ENCODE measurements at places on chromosomes 1 and 21.

- no peak for DNase-seq
These were observed 330.6 kb downstream of the DUSP10 start for GRCh38 chr1:221411283-221411682.

DNA sequence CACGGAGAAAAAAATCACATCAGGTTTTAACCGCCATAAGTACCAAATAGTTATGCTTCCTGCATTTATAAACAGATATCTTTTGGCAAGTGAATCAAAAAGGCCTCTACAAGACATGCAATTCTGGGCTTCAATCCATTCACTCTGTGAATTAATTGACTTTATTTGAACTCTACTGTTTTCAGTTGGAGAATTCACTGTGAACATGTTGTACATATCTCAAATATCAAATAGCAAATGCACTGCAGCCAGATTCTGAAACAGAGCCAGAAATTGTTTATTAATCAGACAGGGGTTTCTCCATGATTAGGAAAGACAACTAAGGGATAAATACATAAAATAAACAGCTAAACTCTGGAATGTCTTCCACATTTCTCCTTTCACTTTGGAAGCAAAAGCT, 445.4 kb upstream of the NFIA start:
- DNase-seq: no peak

DNA sequence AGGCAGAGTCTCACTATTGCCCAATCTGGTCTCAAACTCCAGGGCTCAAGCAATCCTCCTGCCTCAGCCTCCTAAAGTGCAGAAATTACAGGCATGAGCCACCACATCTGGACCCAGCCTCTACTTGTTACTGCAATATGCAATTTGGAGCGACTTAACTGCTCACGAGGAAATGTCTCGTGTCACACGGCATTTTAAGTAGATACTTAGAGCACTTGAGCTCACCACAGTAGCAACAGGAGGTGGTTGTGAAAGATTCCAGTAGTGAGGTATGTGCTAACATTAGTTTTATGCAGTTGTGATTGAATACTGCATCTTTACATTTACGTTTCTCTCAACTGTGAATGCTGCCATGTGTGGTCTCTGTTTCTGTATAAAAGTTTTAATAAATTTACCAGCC, 5.8 kb upstream of the NDUFV3 start:
- no peak for DNase-seq

DNA sequence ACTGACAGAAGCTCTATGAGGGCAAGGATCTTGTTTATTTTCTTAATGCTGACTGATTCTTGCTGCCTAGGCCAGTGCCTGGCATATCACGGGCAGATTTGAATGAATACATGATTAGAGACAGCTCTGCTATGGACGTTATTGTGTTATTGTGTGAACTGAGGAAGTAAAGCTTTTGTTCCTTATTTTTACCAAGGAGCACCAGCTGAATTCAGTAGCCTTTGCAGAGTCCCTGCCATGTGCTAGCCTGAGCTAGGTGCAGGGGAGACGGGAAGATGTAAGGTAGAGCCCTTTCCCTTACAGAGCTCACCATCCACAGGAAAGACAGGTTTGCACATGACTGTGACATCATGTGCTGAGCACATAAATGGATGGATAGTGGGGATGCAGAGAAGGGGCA, 36.0 kb upstream of the SCMH1 start:
- no peak for DNase-seq

DNA sequence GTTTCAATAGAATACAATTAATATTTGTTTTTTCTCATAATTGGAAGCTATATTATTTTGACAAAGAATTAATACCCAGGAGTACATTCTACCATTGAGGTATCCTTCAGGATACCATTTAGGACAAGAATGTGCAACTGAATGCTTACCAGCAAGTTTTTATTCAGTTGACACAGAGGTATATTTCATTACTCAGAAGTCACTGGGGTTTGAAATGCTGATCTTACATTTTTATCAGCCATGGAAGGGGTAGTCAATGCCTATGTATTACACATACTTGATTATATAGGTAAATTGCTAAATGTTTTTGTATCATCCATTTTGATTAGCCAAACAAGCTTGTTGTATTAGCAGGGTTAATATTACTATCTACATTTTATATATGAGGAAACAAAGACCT, 48.0 kb downstream of the C1orf87 start:
- DNase-seq: no peak

DNA sequence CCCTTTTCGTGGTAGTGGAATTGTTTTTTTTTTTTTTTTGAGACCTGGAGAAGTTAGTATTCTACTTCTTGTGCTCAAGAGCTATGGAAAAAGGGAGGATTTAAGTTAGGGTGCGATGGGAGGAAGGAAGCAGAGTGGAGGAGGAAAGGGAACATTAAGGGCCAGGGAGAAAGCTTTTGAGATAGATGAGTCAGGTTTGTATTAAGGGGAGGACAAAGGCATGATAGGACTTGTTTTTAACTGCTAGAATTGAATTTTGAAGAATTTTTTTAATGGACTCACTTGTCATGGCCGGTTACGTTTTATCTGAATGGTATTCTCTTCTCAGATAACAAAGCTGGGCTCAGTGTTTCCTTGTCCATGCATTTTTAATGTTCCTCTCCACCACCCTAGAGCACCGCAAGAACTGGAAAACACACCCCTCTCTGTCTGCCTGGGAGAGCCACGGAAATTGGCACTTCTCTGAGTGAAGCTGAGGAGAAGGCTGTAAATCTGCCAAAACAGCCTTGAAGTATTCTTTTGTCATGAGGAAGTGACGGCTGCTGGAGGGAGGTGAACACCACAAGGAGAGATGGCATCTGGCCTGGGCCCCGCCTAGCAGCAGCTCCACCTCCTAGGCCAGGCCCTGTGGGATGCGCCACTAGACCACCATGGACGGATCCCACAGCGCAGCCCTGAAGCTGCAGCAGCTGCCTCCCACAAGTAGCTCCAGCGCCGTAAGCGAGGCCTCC, 3.5 kb downstream of the NIPAL3 start:
- DNase-seq: no peak

- no peak for DNase-seq
These were observed 288.6 kb upstream of the USP24 start for GRCh38 chr1:55503663-55504305.

DNA sequence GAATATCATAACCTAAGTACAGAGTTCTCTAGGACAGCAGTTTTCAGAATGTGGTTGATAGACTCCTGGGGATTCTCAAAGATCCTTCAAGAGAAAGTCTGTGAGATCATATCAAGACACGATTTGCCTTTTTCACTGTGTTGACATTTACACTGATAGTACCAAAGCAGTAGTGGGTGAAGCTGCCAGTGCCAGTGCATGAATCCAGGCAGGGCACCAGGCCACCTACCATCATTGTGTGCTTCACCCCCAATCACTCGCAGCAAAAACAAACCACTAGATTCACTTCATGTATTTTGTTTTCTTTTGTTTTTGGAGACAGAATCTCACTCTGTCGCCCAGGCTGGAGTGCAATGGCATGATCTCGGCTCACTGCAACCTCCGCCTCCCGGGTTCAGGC, 23.9 kb downstream of the DNAJC16 start:
- no peak for DNase-seq

DNA sequence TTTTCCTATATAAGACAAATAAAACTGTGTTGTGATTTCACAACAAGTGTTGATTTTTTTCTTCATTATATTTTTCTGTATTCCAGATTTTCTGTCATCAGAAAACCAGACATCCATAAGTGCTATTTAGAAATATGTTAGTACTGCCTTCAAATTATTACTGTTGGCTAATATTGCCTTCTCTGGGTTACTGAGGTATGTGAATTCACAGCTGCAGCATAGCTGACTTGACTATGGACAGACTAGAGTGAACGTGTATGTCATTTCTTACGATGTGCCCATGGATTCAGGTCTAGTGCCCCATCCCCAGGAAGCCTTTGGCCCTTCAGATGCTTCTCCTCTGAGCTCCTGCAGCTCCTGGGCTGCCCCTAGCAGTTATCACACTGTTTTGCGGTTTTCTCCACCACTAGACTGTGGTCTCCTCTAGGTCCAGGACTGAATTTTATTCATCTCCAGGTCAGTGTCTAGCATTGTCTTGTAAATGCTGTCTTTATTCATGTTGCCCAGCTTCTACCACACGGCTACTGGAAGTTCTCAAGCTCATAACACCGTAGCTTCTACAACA, 118.5 kb downstream of the FGGY start:
- no peak for DNase-seq

GRCh38 chr1:221813887-221814286, 72.0 kb upstream of the DUSP10 start:
- DNase-seq: no peak

- DNase-seq: no peak
These were observed 33.8 kb downstream of the CLIC6 start for GRCh38 chr21:34702341-34703170.

DNA sequence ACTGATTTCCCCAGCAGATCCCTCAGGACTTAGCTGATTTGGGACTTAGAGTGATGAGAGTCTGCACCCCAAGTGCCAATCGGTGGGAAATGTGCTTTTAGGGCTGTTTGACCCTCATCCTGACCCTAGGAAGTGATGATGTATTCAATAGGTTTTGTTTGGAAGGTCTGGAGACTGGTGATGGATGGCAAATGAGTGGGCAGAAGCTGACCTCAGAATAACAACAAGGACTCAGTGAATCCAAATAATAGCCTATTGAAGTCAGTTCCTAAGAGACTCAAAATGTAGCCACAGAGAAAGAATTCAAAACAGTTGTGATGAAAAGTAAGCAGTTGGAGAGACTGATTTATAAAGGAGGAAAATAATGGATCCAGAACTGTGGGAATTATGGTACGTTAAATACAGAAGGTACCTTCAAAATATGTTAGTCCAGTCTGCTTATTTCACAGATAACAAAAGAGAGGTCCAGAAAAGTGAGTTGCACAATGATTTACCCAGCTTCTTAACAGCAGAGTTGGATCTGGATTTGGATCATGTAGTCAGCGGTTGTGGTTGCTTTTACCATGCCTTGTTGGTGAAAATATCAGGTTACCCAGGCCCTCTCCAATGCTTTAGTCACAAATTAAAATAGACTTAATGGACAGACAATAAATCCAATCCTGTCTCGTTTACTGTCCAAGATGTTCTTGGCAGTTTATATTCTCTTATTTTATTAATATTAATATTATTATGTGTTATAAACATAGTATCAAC, 123.0 kb upstream of the PTBP2 start:
- DNase-seq: no peak

DNA sequence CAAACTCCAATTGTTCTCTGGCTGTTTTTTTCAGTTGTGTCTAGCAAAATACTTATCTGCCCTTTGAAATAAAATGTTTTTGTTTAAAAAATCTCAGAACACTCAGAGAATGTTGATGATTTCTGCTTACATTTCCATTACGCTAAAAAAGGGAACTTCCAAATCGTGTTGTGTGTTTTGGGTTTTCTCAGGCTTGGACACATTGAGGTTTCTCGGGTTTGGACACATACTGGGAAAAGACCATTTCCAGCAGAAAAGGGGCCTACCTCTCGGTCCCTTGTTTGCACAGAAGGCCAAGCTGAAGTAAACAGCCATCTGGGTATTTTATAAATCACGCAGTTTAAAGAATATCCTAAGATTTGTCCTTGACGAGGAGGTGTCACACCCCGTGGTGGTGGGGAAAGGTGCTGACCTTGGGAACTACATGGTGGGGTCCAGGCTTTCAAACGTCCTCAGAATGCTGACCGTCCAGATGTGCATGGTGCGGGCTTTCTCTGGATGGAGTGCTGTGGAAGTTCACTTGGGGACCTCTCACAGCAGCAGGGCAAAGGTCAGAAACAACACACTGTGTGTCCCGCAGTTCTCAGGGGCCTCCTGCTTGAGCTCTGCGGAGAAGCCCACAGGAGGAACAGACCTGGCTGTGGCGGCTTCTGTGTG, 67.8 kb downstream of the SLC37A1 start:
- no peak for DNase-seq

- no peak for DNase-seq
These were observed 121.3 kb downstream of the TNNI3K start for GRCh38 chr1:74356493-74356892.
